Heart left ventricle (tissue), 16 donors: ENCODE measurements at places on chromosomes 2 and 18. TPM values are rescaled to one million over a fixed set of nuclear protein-coding genes. Genes with fewer than 3 reads are reported as not detected.

C1GALT1C1L gene
- total RNA-seq: 1.0 TPM

TUBA4B gene
- not detected for total RNA-seq

DNA sequence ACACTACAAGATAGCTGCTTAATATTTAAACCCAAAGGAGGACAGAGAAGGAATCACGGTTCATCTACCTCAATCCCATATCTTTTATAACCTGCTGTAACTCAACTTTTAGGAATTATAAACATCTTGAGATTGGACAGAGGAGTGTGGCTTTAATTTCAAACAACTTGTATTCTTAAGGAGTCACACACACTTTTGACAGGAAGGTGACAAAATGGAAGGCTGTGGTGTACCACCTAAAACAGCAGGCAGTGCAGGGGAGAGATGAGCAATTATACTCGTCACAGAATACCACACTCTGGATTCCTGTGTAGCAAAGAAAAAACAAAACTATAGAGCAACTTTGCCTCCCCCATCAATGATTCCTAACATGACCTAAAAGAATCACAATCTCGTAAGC, 194.8 kb downstream of the ZEB2 start:
- DNase-seq: no peak

GRCh38 chr2:217789003-217789735, 213.6 kb downstream of the TNS1 start:
- DNase-seq: peak; percentile 77

GRCh38 chr2:216274194-216274840, 98.0 kb downstream of the MARCHF4 start:
- no peak for DNase-seq
